ENCODE measurements at places on chromosomes 6 and 20.

DNA sequence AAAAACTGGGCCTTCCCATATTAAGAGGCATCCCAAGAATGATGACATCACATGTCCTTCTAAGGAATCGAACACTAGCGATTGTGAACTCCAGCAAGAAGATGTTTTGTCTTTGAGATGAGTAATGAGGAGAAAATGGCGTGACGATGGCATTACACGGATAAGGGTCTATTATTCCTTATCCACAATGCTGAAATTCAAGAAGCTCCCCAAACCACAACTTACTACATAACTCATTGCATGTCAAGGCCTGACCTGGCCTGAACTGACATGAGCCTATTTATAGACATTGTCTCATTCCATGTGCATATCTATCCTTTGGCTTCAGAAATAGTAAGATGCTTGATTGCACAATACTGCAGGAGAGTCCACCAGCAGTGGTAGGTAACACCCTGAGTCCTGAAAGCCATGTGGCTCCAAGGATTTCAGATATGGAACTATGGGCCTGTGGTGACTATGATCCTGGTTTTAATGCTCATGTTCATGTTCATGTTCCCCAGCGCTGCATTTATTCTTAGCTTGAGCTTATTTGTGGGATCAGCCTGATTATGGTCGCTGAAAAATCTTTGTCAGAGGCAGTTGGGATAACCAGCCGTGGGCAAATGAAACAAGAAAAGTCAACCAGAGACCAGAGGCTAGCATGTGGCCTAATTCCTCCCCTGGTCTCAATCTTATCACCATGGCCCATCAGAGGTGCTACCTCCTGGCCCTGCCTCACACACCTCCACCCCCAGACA is 183.2 kb upstream of the JARID2 start:
- DNase-seq, result no peak

- peak; percentile 16 for DNase-seq
Observed at GRCh38 chr20:59985164-59985563, 26.9 kb downstream of the CDH26 start.

- no peak for DNase-seq
Observed at GRCh38 chr6:128573036-128573435, 52.6 kb upstream of the PTPRK start.

- no peak for DNase-seq
Observed at GRCh38 chr6:18166312-18167036, 11.3 kb downstream of the KDM1B start.

GRCh38 chr6:47490676-47491075 is 13.1 kb downstream of the CD2AP start:
- no peak for DNase-seq

DNA sequence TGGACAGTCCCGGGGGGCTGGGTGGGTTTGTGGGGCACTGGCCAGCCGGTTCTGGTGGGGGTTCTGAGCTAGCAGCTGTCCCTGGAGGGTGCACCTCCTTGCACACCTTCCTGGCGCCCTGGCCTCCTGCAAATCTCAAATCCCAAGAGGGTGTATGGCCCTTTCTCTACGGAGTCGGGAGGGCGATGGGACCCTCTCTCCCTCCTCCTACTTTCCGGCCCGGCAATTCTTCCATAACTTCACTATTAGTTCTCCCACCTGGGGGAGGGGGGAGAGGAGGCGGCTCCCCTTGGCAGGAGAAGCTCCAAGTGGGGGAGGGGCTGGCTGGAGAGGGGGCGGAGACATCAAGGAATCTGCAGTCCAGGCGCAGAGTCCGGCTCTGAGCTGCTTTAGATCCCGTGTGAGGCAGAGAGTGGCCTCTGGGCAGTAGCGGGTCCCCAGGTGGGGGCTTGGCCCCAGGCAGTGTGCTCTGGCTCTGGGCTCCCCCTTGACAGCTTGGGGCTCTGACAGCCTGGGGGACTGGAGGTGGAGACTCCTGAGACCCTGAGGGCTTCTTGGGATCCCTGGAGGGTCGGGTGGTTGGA is 1.4 kb upstream of the LAMA5 start:
- no peak for DNase-seq

- peak; percentile 27 for DNase-seq
Observed at GRCh38 chr6:159107451-159108260, 61.5 kb upstream of the FNDC1 start.

GRCh38 chr20:37393196-37393862 is 47.4 kb downstream of the SRC start:
- DNase-seq, result no peak

- no peak for DNase-seq
Observed at GRCh38 chr6:106614592-106615257, 14.6 kb downstream of the RTN4IP1 start.

DNA sequence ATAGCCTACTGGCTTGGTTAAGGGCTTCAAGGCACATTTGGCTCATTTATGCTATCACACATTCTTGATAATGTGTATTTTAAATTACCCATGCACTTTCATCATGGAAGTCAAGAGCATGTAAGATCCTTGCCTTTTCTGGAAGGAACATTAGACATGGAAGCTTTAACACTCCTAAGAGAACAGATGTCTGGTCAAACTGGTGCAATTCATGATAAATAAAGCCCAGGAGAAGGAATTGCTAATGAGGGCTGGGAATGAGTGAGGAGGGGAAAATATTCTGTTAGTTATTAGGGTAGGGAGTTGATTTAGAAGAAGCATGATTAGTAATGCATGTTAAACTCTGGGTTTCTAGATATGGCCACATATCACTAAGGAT is 688.6 kb upstream of the CITED2 start:
- no peak for DNase-seq

- DNase-seq, result peak; percentile 18
Observed at GRCh38 chr6:86856937-86857563, 80.3 kb upstream of the HTR1E start.

DNA sequence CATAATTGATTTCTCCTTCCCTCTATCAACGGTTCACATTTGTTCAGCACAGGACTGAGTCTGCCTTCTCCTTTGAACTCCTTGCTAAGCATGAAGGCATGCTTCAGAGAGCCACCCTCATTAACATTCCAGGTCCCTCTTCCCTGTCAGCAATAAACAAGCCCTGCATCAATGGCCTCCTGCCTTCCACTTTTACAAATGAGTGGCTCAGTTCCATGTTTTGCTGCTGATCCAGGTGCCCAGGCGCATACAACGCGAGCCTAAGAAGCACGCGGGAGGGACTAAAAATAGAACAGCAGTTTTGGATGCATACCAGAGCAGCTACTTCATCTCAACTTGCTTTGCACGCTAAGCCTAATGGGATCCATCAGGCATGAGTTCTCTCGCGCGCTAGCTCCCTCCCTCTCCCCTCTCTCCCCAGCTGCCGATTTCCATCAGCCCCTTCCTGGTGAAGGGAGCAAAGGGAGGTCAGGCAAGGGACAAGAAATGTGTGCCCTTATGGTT is 53.4 kb downstream of the TRAF3IP2 start:
- no peak for DNase-seq

GRCh38 chr6:99132026-99132635 is 184.4 kb upstream of the FBXL4 start:
- DNase-seq, result no peak

- DNase-seq, result no peak
Observed at GRCh38 chr6:43093436-43094289, 17.5 kb downstream of the PTK7 start.

GRCh38 chr6:79796197-79796596 is 151.2 kb downstream of the ELOVL4 start:
- DNase-seq, result no peak

DNA sequence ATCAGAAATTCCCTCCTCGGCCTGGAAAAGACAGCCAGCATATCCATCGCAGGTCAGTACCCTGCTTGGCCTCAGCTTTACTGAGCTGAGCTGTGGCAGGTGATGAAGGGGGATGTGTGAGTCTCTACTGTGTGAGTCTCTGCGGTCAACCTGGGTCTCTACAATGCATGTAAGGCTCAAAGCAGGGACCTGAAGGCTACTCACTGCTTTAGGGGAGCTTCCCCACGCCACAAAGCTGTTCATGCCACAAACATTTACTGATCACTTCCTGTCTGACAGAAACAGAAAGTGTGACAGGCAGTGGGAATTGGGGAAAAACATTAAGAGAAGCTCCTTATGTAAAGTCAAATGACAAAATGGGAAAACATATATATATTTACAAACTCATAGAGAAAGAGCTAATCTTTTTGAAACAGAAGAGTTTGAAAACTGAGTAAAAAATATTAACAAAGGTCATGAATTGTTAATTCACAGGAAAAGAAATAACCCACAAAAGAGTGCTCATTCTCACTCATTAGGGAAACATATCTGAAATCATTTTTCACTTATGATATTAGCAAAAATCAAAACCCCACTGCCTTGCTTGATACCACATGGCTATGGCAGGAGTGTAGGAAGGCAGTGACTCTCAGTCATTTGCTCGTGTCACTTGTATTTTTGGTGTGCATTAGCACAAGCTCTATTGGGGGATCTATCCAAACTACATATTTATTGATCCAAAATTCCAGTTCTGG is 5.8 kb downstream of the BTN3A3 start:
- DNase-seq, result no peak

- no peak for DNase-seq
Observed at GRCh38 chr20:51801823-51802123, 548 bp downstream of the SALL4 start.

GRCh38 chr6:64280569-64280968 is 645.0 kb downstream of the PHF3 start:
- no peak for DNase-seq

DNA sequence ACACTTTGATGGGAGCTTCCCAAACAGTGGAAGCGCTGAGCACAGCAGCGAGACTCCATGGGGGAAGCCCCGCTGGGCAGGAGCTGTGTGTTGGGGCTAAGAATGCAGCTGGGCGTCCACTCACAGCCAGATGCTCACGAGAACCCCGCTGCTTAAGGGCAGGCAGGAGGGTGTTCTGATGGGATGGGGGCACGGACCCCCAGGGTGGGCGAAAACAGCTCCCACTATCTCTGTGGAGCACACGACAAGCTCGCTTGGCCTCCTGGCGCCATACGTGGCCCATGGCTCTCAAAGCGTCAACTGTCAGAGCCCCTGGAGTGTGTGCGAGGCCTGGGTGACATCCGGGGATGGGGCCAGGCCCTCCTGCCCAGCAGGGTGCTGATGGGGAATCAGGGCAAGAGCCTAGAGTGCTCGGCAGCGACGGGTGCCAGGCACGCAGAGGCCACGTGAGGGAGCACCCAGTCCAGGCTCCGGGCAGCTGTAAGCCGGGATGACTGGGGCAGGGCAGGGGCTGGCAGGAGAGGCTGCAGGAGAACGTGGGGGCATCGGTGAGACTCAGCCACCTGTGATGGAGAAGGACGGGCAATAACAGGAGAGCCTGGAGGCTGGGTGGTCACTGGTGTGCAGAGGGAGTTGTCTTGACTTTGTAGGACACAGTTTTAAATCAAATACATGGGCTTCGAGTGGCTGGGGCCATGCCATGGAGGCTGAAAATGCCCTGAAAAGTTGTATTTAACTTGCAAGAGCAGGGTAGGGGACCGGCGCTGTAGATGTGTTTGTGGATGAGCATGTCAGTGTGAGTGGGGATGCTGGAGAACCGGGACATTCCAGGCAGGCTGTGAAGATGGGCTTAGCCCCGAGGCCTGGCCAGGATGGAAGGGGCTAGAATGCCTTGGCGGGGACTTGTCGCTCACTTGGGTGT is 27.3 kb downstream of the PYGB start:
- DNase-seq, result no peak

GRCh38 chr6:133542056-133542821 is 301.1 kb downstream of the EYA4 start:
- no peak for DNase-seq

- DNase-seq, result no peak
Observed at GRCh38 chr6:139824864-139825263, 450.4 kb upstream of the CITED2 start.

DNA sequence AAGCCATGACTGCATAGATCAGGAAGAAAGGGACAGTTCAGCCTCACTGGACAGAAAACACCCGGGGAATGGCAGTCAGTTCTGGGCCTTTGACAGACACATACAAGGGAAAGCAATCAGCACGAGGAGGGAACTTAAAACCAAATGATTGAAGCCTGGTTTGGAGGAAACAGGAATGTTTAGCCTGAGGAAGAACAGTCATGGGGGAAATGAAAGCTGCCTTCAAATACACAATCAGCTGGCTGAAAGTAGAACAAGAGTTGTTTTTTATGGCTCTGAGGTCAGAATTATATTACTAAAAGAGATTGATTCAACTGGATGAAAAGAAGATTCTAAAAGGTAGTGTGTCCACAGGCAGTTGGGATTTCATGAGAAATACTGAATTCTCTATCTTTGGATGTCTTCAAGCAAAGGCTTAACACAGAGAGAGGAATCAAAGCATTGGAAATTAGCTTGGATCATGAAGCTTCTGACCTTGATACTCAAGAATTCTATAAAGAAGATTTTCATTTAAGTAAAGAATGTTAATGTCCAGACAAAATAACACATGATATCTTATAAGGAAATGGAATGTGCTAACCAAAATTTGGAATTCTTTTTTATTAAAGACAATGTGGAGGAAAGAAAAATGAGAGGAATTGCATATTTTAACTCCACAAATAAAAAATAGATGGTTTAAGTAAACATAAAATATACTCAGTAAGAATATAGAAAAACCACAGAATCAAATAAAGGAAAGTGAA is 216.6 kb downstream of the IBTK start:
- DNase-seq, result no peak
